ENCODE measurements at places on chromosomes 16 and 17.
A peak's percentile ranks its signal among the peaks of the same experiment; 100 is the strongest.

- DNase-seq = no peak
These were observed 35.7 kb upstream of the TRAP1 start for GRCh38 chr16:3752984-3753383.

DNA sequence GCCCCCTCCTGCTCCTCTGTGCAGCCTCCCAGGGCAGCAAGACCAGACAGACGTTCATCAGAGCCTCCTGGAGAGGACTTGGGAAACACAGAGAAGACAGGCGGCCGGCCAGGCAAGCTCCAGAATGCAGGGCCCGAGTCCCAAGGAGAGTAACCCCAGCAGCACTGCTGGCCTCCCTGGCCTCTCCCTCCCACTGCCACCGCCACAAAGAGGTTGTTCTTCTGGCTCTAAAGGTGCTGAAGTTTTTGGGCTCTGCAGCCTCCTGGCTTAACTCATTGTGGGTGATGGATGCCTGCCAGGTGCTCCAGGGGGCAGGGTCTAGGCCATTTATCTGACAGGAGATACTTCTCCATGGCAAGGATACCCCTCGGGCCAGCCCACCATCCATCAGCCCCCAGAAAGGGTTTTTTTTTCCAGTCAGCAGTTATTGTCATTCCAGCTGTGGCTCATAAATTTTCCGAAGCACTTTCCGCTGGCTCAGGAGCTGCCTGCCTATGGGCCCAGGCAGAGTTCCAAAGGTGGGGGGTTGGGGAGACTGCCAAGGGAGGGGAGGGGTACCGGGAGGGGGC, 32.0 kb upstream of the MRPS23 start:
- peak; percentile 46 for DNase-seq

DNA sequence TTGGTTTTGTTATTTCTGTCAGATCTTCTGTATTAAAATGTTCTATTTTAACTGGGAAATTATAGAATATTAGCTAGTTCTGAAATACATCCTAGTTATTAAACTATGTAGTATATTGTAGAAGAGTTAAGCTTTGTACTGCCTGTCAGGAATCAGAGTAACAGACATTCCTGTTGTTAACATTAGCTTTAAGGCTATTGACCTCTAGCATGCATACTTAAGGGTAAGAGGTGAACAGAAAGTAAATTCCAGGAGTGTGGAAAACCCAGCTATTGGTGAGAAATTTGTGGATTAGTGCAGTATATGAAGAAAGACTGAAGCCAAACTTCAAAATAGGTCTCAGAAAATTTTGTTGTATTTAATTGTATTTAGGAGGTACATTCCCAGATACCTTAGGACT, 111.3 kb downstream of the CHD9 start:
- DNase-seq = no peak

DNA sequence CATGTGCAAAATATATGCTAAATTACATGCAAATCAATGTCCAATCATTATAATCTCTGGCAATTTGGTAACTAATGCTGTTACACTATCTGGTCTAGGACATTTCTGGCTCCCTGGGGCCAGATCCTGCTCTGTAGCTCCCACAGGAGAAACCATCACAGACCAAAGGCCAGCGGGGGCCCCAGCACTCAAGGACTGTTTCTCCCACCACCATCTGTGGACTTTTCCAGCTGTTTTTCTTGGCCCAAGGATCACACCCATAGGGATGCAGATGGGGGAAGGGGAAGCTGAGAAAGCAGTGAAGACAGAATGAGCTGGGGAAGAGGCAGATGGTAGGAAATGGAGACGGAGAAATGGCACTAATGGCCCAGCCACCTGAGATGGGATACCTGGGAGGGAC, at the start of gene HIGD1B:
HIGD1B (plus strand) TSS at position 298 of the 400 bp plus-strand sequence. CDS start 270 bp downstream, outside the sequence.
- no peak for DNase-seq

- DNase-seq = no peak
These were observed 24.5 kb downstream of the WNT9B start for GRCh38 chr17:46875849-46876352.

GRCh38 chr16:79887541-79888540, 287.3 kb upstream of the MAF start:
- DNase-seq = no peak
